ENCODE measurements at places on chromosomes 7 and 10. TPM values are rescaled to one million over a fixed set of nuclear protein-coding genes. Genes with fewer than 3 reads are reported as not detected.

GRCh38 chr10:122949296-122949695 is 4.7 kb downstream of the C10orf88 start:
- no peak for DNase-seq

Gene RAMP3
- not detected for total RNA-seq

GRCh38 chr7:95396136-95397032 is at the start of gene PON3:
Gene PON3, minus strand, starts transcription at chr7:95396375. Its CDS starts 25 bp downstream, at chr7:95396350.
- no peak for DNase-seq

GRCh38 chr7:16691241-16691640 is 45.3 kb downstream of the BZW2 start:
- no peak for DNase-seq

DNA sequence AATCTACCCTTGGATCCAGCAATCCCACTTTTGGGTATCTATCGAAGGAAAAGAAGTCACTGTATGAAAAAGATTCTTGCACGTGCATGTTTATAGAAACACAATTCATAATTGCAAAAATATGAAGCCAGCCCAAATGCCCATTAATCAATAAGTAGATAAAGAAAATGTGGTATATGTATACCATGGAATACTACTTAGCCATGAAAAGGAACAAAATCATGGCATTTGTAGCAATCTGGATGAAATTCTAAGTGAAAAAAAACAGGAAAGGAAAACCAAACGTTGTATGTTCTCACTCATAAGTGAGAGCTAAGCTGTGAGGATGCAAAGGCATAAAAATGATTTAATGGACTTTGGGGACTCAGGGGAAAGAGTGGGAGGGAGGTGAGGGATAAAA is 18.2 kb upstream of the CASD1 start:
- DNase-seq, result no peak

Gene ASB13
- total RNA-seq, result 9.1 TPM

Gene DGKB
- not detected for total RNA-seq

DNA sequence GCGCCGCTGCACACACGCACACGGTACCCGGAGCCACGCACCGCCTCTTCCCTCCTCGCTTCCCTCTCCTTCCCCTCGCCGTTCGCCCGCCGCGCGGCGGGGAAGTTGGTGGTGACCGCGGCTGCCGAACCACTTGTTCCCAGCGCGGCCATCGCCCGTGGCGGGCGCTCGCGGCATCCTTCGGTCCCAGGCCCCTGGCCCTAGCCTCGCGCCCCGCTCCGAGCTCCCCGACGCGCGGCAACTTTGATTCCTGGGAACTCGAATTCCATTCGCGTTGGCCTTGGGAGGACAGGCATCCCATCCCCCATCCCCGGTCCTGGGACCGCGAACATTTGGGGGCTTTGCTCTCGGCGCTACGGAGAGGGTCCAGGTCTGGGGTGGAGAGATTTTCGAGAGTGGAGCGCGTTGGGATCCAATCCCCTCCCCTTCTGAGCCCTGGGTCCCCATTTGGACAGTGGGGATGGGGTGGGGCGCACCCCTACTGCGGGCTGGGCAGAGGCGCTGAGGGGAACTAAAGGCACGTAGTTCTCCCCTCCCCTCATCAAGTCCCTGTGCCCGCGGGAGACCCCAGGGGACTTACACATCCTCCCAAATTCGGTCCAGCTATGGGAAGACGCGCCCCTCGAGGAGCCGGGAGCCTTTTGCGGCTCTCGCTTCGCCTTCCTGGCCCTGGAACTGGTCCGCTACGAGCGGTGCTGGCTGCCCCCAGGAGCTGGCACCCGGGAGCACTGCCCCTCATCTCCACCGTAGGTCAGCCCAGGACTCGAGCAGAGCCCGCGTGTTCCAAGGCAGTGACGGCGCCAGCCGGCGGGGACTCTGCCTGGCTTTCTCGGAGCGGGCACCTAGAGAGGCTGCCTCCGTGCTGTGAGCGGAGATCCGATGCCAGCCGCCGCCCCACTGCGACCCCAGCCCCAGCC is 834 bp downstream of the CDH23 start:
- no peak for DNase-seq

DNA sequence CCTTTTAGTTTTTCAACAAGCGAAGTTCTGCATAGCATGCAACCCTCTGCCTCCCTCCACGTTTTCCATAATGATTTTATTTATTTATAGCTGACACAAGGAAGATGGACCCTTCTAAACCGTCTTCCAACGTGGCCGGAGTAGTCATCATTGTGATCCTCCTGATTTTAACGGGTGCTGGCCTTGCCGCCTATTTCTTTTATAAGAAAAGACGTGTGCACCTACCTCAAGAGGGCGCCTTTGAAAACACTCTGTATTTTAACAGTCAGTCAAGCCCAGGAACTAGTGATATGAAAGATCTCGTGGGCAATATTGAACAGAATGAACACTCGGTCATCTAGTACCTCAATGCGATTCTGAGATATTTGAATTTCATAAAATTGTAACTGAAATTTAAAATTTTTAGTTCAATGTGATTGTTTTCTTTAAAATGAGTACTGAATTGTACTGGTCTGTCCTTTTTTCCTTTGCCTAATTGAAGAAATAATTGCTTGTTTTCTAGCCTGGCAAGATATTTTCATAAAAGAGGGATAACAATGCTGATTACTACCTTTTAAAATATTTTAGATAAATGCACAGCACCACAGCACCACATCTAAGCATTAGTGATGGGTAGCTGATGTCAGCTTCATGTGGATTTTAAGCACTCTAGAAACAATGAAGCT is 41.5 kb upstream of the SLC39A12 start:
- peak; percentile 49 for DNase-seq
